IPS-NIHi11 (cell line): ENCODE measurements at places on chromosomes 2 and 18.
A peak's percentile ranks its signal among the peaks of the same experiment; 100 is the strongest.

GRCh38 chr2:12774395-12774727 lies 57.6 kb downstream of the TRIB2 start:
- DNase-seq: no peak

- DNase-seq: no peak
Observed at GRCh38 chr2:46540496-46541331, 61.3 kb downstream of the TMEM247 start.

DNA sequence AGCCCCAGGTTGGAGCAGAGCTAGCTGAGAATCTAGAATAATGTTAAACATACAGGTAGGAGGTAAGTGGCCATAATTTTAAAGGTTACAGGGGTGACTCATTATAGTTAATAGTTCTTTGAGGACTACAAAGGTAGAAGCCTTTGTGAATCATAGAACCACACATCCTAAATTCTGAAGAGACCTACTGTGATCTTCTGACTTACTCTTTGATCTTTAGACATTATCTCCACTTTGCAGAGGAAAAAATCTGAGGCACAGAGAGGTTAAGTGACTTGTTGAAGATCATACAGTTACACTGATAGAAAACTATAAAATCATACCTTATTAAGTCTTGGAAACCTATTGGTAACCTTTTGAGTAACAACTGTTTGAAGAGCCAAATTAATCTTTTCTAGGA lies 1051.3 kb upstream of the NRXN1 start:
- no peak for DNase-seq

DNA sequence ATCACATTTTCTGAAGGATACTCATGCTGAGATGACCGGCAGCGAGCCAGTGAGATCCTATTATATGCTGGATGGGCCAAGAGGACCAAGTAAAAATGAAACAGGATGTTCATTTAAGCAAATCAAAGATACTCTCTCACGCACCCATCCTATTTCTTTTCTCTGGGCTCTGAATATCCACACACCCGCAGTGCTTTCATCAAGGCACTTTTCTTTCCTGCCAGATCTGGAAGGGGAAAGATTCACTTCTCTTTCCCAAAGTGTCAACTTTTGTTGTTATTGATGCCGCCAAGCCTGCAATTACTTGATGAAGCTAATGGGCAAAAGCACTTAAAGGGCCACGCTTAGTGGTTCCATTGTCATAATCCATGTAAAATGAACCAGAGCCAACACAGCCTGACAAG lies 191.9 kb upstream of the CHAC2 start:
- no peak for DNase-seq

DNA sequence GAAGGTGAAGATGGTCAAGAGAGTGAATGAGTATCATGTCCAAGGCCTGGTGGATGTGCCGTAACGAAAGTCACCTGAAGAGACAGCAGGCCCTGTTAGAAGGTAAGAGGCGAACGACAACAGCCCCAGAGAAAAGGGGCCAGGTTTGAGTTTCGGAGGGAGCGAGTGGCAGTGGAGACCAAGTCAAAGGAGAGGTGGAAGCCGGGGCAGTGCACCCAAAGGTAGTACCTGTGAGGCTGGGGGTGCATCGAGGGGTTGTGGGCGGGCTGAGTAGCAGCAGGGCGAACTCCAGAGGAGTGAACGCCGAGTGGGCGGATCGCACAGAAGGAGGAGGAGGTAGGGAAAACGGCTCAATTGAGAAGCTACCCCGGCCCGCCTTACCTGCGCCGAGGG lies 358 bp downstream of the USP37 start:
- no peak for DNase-seq

- no peak for DNase-seq
Observed at GRCh38 chr18:987325-988186, 82.9 kb downstream of the ADCYAP1 start.

DNA sequence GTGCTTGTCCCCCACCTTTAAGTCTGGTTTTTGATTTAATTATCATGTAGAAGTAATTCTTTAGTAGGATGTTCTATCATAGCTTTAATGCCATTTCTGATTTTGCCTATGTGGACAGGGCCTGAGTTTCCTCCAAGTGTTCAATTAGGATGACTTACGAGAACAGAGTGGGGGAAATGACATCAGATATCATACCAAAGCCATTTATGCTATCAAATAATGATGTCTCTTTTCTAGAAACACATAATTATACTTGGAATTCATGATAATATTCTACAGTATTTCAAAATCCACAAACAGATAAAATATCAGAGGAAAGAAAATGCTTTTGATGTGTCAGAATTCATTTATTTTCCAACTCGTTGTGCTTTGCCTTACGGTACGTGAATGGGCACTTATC lies 165.9 kb upstream of the SPRED2 start:
- DNase-seq: no peak

GRCh38 chr2:156046900-156047299 lies 285.6 kb downstream of the NR4A2 start:
- no peak for DNase-seq

GRCh38 chr18:34985963-34986362 lies 55.2 kb upstream of the MAPRE2 start:
- no peak for DNase-seq

GRCh38 chr2:110679337-110679707 lies 1.5 kb upstream of the BUB1 start:
- no peak for DNase-seq

- no peak for DNase-seq
Observed at GRCh38 chr2:33230842-33231241, 245.6 kb upstream of the RASGRP3 start.

GRCh38 chr2:214995409-214995808 lies 143.0 kb downstream of the ABCA12 start:
- DNase-seq: no peak

DNA sequence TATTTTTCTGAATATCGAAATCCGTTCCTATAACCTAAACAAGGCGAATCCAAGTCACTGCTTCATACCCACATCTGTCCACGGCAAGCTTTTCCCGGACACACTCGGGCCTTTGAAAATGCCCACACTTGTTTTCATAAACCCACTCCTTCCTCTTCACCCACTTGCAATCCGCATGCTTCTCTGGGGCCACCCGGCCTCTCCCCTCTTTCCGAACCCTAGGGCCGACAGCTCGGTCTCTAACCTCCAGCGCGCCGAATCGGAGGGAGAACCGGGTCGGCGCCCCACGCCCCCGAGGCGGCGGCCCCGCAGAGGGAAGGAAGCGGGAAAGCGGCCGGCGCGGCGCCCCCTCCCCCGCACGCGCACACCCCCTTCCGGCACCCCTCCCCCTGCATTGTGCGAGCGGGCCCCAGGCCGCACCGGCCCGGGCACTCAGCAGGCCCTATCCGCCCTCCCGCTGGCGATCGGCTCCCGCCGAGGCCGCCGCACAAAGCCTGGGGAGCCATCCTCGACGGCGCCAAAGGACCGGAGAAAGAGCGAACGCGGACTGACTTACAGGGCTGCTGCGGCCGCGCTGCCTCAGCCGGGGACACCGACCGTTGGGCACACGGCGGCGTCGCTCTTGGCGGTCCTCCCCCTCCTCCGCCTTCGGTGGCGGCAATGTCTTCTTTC lies 467 bp downstream of the PUM2 start:
- peak; percentile 84 for DNase-seq

- DNase-seq: no peak
Observed at GRCh38 chr2:74755386-74755785, 78.5 kb upstream of the HK2 start.

DNA sequence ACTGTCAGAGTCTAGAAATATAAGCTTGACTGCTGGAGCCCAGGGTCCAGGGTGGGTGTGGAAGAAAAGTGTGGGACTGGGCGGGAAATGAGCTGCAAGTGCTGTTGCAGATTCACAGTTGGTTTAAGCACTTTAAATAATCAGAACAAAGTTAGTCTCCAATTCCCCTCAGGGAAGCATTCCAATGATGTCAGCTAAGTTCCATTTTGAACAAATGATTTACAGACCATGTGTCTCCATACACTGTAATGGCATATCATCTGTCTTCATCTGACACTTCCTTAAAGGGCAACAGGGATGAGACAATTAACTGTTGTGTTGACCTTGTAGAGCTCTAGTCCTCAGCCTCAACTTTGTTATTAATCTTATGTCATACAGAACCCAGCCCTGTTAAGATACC lies 31.5 kb upstream of the REG3A start:
- DNase-seq: no peak

DNA sequence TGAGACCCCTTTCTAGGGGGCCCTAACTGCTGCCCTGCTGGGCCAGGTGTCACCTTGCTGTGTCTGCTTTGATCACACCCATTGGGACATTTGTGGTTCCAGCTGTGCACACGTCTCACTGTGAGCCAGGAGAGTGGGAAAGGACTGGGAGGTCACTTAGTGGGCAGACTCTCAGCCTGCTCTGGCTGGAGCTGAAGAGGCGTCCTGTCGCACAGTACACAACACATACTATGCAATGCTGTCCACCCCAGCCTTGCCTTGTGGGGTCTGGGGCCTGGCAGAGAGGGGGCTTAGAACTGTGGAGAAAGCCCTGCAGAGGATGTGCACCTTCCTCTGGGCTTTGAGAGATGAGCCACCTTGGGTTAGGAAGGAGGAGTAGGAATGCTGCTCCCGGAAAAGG lies 25.3 kb upstream of the ASPRV1 start:
- no peak for DNase-seq

DNA sequence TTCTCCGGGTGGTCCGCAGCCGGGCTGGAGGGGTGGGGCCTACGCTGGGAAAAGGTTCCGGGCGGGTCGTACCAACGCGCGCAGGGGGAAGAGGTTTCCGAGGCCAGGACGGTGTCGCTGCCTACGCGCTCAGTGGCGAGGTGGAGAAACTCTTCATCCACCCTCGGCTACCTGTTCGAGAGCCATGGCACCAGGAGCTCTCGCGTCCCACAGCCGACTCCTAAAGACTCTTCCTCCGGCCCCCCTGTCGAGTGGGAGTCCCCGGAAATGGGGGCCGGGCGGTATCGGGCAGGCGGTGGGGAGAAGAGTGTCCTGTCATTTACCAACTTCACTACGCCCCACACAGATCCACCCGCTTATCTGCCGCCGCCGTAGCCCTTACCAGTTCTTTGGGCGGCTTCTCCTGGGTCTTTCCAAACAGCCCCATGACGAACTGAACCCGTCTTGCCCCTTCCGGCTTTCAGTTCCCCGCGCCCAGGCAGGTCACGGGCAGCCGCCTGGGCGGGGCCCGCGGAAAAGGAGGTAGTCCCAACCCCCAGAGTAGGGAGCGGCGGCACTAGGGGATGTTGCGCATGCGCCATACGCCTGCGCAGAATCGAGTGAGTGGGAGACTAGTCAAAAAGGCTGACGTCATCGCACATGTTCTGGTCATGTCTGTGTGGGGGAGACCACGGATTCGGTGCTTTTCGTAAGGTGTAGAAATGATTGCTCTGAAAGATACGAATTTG lies at the start of gene CHMP3:
TSS of gene CHMP3 (minus strand) at position 522 of the 728 bp plus-strand sequence. CDS start at position 427, 95 bp downstream.
- DNase-seq: peak; percentile 97

DNA sequence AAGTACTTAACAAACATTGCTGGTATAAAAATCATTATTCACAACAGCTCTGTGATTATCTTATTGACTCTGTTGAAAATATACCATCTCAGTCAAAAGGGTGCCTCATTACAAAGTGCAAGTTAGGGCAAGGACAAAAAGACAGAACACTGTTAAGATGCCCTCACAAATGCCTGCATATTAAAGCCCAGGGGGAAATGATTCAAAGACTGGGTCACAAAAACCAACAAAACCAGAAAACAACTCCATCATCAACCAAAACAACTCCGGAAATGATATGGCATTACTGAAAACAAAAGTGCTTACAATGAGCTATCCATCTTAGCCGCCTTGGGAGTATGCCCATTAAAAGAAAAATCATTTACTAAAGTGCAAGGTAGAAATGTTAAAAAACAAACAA lies 9.9 kb downstream of the PLA2R1 start:
- DNase-seq: no peak

DNA sequence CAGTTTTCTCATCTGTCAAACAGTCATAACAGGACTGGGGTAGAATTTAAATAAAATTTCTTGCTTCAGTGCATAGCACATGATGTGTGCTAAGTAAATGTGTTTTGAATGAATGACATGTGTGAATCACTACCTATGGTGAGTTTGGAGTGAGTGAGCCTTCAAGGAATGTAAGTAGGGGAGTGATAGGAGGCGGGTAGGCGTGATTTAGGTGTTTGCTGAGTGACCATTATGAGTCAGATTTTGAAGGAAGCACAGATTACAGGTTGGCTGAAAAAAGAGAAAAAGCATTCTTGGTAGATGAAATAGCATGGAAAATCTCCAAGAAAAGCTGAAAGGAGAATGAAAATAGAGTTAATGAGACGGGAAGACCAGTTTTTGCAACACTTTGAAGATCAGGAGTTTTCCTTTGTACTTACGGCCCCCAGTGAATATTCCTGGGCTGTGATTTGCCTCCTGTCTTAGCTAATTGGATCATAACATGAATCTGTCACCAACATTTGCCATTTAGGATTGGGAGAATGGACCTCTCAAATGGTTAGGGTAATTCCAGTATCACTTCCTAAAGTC lies 136.9 kb upstream of the GATA6 start:
- DNase-seq: peak; percentile 47

GRCh38 chr2:118994172-118994700 lies 52.2 kb downstream of the MARCO start:
- DNase-seq: no peak

DNA sequence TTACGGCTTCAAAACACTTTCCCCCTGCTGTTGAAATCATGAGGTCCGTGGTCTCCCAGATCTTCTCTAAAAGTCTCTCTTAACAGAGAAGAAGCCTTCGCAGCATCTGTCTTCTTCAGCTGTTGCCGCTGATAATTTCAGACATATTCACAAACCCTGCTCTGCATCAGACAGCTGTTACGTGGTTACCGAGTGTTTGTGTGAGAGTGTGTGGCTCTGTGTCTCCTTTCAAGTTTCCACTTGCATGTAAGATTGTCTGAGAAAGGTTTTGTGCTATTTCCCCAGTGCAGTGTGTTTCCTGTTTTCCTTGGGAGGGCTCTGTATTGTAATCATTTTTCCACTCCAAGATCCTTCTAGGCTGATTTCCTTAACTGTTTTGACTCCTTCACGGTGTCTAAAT lies 32.8 kb downstream of the MAIP1 start:
- DNase-seq: no peak

DNA sequence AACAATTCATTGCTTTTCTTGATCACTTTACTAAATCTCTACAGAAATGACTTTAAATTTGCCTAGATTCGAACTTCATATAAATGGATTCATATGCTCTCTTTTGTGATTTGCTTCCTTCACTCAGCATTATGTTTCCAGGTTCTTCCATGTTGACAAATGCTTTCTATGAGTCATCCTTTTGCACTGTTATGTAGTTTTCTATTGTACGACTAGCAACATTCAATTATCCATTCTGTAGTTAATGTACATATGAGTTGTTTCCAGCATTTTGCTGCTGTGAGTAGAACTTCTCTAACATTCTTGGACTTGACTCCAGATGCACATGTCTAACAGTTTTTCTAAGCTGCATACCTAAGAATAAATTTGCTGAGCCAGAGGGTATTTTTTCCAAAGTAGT lies 66.5 kb upstream of the NEUROD1 start:
- DNase-seq: no peak

DNA sequence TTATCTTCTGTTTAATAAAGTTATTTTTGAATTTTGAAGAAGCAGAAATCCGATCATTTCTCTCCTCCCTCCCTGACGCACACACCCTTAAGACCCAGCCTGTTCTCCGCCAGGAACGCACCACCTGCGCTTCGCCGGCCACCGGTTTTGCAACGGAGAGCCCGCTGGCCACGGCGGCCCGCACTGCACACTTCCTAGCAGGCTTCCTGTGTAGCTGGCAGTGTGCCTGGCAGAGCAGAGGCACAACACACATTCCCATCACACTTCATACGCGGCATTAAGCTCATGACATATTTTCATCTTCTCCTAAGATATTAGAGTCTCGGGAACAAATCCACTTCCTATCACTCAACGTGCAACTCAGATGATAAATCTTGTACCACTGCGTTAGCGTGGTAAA lies 148.0 kb downstream of the HDAC4 start:
- no peak for DNase-seq
